Right forelimb (tissue), 1 donor: ENCODE measurements at places on chromosomes 1 and 21.

DNA sequence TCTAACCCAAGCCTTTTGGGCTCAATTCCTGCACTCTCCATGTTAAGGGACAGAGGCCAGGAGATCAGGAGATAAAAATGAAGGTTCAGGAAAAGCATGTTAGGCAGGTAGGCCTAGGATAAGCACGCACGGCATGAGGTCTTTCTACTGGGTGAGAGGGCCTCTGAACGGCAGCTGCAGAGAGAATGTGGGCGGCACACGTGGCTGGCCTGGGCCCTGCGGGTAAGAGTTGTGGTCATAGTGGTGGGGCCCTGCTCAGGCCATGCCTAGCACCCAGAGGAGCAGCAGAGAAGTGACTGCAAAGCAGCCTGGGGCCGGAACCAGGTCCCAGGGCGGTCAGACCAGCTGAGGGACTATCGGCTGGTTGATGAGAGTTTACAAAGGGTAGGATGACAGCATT is 7.5 kb upstream of the FOXO6 start:
- peak; percentile 38 for DNase-seq

DNA sequence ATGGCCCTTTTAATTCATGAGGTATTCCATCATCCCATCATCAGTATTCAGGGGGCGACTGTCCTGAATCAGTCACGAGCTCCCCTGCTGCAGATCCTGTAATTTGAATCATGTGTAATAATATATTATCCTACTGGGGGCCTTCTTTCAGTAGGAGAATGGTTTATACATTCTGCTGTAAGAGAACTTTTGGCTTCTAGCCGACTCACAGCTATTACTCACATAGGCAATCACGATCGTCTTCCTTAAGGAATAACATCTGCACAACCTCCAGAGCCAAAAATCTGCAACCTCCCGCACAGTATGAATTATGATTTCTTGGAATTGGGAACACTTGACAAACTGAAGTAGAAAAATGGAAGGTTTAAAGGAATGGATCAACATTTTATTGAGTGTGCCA is 343.0 kb downstream of the USP25 start:
- DNase-seq = peak; percentile 62

DNA sequence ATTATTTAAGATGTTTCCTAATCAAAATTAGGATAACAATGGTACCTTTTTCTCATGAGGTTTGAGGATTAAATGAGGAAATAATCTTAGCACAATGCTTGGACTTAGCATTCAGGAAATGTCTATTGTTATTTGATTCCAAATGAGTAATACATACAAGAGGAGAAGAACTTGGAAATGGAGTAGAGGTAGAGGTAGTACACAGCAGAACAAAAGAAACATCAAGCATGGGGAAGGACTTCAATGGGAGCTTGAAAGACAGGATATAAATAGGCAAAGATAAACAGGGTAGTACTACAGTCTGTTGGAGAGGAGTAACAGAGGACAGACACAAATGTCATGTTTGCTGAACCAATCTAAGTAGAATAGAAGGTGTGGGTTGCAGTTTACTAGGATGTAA is 59.5 kb upstream of the RGS2 start:
- DNase-seq = no peak

DNA sequence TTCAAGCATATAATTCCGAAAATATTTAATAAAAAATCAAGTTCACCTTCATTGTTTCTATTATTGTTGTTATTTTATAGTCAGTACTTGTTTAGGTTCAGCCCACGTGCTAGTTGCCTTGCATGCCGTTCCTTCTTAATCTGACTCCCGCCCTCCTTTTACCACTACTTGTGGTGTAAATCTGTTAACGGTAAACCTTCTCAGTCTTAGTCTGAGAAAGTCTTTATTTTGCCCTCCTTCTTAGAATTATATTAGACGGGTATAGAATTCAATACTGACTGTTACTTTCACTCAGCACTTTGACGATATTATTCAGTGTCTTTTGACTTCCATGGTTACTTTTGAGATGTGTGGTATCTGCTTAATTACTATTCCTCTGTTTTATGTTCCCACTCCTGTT is 104.8 kb downstream of the RGL1 start:
- DNase-seq = no peak

GRCh38 chr1:159218649-159219636 is 14.3 kb downstream of the ACKR1 start:
- no peak for DNase-seq

GRCh38 chr1:239044829-239045228 is 341.5 kb upstream of the CHRM3 start:
- DNase-seq = no peak

- no peak for DNase-seq
Measured at GRCh38 chr1:215748431-215748830, 181.3 kb downstream of the KCTD3 start.

- peak; percentile 65 for DNase-seq
Measured at GRCh38 chr1:28887835-28888682, 26.3 kb upstream of the EPB41 start.
